ENCODE measurements at places on chromosomes 12 and 14.

DNA sequence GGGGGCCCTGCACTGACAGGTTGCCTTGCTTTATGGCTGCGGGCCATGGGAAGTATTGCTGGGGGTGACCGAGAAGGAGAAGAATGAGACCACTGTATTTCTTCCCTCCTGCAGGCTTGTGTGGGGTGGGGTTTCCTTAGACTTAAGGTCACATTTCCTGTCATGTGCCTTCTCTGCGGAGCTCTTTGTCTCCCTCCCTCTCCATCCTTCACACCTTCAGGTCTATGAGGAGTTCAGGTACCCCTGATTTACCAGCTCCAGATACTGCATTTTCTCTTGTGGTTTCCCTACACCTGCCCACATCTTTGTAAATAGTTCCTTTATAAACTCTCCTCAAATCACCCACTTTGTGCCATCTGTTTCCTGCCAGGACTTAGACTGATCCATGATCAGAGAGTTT is 3.6 kb downstream of the FNTB start:
- no peak for DNase-seq

- DNase-seq: no peak
Observed at GRCh38 chr14:65453807-65454480, 41.4 kb downstream of the FUT8 start.

DNA sequence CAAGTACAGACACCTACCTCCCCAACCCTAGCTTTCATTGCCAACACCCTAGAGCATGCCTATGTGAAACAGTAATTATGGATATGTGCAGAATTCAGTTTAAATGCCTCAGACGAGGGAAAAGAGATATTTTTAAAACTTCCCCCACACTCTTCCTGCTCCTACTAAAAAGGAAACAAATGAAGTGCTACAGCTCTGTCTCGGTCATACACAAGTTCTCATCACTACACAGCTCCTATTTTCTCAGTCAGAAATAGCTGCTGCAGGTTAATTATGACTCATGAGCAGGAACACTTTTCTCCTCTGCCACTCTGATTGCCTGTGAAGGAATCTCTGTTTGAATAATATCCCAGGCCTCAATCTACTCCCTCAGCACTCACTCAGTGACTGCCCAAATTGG is 703.6 kb upstream of the FLRT2 start:
- no peak for DNase-seq

DNA sequence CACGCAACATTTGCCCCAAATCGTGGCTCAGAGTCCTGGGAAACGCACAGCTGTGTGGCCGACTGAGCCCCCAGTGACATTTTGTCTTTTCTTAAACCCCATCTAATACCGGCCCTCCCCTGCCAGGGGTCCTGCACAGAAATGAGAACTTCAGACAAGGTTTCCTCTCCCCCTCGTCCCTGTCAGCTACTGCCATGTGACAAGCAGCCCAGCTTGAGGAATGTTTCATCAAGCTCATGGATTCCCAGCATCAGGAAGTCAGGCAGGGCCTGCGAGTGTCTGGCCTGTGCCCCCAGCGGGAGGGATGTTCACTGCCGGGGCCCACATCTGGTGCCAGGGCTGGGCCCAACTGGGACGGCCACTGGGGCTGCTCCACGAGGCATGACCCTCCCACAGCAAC is 15.9 kb downstream of the MMP17 start:
- no peak for DNase-seq

- DNase-seq: no peak
Observed at GRCh38 chr14:23563473-23564180, 4.0 kb downstream of the AP1G2 start.

GRCh38 chr14:23055621-23056144 is 1.6 kb downstream of the CDH24 start:
- no peak for DNase-seq

Data from NCI-H345 (cell line).